GM12892 (cell line): ENCODE measurements at places on chromosomes 7 and 10.

- no peak for DNase-seq
Observed at GRCh38 chr7:36407636-36408550, 18.2 kb downstream of the ANLN start.

DNA sequence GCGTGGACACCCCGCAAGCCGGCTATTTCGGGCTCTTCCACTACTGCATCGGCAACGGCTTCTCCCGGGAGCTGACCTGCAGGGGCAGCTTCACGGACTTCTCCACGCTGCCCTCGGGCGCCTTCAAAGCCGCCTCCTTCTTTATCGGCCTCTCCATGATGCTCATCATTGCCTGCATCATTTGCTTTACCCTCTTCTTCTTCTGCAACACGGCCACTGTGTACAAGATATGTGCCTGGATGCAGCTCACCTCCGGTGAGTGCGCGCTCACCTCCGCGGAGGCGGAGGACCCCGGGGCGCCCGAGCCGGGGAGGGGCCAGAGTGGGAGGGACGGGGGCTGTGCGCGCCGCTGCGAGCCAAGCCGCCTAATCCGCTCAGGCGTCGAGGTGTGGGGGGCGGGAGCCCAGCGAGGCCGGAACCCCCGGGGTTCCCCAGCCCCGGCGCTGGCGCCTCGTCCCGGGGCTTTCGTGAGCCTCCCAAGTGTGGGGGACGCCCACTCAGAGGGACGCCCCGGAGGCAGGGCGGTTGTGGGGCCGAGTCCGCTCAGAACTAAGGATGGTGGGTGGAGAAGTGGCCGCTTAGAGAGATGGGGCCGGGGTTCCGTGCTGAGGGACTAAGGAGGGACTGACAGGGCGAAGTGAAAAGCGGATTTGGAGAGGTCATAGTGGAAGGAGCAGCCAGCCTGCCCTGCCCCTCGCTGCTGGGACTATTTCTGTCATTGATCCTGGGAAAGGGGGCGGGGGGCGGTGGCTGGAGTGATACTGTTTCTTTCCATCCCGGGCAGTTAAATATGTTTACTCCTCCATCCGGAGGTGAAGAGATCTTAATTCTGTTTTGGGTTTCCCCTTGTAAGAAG is 795 bp downstream of the LHFPL3 start:
- no peak for DNase-seq

DNA sequence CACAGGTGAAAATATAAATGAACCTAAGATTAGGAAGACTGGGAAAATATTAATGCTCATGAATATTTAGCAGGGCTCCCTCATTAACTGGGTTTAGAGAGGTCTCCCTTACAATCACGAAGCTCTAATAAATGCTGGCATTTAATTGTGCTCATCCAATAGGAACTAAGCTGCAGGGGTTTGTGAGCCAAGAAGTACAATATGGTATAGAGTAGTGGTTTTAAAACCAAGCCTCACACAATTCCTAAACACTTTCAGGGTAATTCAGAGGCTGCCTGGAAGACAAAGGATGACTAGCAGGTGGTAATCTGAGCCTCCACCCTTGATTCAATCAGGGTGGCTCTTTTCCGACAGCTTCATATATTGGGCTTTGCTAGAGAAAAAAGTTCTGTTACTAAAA is 103.3 kb downstream of the GPAM start:
- DNase-seq = no peak

GRCh38 chr10:88989824-88990383 is 694 bp upstream of the FAS start:
- DNase-seq = no peak

GRCh38 chr7:152462995-152463708 is 27.3 kb upstream of the KMT2C start:
- no peak for DNase-seq

DNA sequence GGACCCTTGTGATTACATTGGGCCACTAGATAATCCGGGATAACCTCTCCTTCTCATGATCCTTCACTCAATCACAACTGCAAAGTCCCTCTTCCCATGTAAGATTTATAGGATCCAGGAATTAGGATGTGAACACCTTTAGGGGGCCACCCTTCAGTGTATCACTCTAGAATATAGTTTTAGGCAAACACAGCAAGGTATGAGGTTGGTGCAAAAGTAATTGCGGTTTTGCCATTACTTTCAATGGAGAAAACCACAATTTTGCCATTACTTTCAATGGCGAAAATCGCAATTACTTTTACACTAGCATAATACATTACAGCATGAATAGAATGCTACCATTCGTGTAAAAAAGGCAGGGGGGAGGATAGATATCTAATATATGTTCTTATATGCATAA is 104.0 kb downstream of the BAMBI start:
- no peak for DNase-seq

- no peak for DNase-seq
Observed at GRCh38 chr10:9038146-9038714, 983.7 kb downstream of the GATA3 start.

GRCh38 chr7:128266883-128267594 is 26.0 kb downstream of the LEP start:
- no peak for DNase-seq

- no peak for DNase-seq
Observed at GRCh38 chr7:47405921-47406800, 175.8 kb downstream of the TNS3 start.

GRCh38 chr10:46560952-46561351 is 4.5 kb upstream of the GPRIN2 start:
- DNase-seq = no peak

DNA sequence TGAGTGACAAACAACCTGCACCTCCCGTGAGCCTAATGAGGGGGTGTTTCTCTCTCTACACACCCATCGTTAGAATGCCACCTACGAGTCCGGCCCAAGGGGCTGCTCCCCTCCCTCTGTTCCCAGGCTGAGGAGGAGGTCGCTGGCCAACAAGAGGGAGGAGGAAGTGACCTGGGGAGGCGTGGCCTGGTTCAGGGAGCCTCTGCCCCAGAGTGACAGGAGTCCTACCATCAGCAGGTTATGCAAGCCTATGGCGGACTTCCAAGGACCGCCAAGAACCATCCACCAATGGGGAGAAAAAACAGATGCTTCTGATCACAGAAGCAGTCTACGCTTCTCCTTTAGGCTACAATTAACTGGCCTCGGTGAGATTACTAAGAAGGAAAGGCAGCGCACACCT is 12.3 kb upstream of the EGFR start:
- DNase-seq = no peak

DNA sequence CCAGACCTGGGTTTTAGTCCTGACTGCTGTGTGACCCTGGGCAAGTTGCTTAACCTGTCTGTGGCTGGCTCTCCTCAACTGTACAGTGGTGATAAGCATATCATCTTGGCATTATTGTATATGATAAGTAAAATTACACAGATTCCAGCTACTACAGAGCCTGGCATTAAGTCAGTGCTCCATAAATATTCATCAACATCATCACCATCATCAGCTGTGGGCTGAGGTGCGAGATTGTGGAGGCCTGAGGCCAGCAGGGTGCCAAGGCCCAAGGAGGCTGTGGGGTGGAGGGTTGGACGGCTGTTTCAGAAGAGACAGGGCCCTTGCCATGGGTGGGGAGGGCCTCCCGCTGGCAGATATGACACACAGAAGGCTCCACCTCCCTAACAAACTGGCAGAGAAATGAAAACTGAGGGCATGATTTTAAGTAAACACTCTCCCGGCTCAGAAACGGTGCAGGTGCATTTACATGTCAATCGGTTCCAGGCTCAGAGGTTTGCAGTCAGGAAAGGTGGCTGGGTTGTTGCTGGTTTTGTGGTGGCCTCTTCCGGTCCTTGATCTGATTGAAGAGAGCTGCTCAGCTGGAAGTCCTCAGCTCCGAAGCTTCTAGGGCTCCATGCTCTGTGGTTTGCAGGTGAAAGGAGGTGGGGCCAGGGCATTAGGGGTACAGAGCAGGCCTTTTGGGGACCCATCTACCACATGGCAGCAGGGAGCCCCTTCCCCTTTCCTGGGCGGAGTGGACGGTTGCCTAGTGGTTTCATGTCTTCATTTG is 10.2 kb downstream of the CRYGN start:
- DNase-seq = peak; percentile 63

GRCh38 chr10:132418527-132419416 is 21.8 kb downstream of the PWWP2B start:
- DNase-seq = no peak

DNA sequence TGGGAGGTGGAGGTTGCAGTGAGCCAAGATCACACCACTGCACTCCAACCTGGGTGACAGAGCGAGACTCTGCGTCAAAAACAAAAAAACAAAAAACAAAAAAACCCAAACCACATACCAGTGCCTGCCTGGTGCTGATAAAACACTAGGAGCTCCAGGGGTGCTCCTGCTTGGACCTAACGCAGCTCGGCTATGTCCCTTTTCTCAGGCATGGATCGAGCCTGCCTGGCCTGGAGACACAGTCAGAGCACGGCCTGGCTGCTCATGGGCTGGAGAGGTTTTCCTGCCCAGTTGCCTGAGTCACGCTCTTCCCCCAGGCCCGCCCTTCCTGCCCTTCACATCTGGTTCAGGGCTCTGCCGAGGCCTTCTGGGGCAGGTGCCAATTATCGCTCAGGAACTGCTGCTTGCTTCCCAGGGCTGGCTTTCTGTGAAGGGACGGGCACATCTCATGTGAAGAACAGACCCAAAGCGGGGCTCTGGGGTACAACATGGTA is 12.6 kb upstream of the NPFFR1 start:
- no peak for DNase-seq

- no peak for DNase-seq
Observed at GRCh38 chr7:26691406-26691805, 173.0 kb downstream of the SKAP2 start.

DNA sequence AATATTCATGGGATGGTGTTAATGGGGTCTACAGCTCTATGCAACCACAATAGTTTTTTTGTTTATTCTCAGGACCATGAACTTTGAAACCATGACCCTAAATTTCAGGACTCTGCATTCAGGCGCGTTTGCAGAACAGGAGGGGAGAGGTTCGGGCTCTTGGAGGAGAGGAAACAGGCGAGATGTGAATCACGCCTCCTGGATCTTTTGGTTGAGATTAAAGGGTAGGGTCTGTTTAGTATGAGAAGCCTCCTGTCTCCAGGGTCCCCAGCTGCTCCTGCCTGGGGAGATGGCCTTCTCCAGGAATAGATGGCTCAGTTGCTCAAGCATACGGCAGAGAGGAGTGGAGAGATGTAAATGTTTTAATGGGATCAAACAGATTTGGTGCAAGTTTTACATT is 18.2 kb downstream of the TLL2 start:
- DNase-seq = no peak

DNA sequence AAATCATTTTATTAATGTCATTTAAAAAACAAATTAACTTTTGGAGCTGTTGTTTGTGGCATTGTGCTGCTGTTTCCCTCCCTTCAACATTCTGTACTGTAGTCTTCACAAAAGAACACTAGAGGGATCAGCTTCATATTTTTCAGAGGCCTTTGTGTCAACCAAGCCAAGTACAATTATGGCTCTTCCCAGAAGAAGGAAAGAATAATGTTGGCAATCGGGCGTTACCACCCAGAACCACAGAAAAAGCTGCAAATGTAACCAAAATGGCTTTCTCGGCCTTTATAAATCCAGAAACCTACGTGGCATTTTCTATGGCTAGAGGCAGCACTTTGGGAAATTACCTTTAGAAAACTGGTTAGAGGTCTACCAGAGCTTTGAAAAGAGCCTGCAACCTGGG is 98.8 kb upstream of the COL1A2 start:
- no peak for DNase-seq

GRCh38 chr7:134702366-134703240 is 56.0 kb downstream of the BPGM start:
- no peak for DNase-seq

DNA sequence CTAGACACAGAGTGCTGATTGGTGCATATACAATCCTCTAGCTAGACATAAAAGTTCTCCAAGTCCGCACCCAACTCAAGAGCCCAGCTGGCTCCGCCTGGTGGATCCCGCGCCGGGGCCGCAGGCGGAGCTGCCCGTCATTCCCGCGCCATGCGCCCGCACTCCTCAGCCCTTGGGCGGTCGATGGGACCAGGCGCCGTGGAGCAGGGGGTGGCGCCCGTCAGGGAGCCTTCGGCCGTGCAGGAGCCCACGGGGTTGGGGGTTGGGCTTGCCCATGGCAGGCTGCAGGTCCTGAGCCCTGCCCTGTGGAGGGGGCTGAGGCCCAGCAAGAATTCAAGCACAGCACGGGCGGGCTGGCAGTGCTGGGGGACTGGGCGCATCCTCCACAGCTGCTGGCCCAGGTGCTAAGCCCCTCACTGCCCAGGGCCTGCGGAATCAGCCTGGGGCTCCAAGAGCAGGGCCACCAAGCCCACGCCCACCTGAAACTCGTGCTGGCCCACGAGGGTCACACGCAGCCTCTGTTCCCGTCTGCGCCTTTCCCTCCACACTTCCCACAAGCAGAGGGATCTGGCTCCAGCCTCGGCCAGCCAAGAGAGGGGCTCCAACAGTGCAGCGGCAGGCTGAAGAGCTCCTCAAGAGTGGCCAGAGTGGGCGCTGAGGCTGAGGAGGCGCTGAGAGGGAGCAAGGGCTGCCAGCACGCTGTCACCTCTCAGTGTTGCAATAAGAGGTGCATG is 604.2 kb upstream of the POM121L12 start:
- DNase-seq = no peak

GRCh38 chr7:28163949-28164348 is 16.6 kb downstream of the JAZF1 start:
- DNase-seq = no peak

DNA sequence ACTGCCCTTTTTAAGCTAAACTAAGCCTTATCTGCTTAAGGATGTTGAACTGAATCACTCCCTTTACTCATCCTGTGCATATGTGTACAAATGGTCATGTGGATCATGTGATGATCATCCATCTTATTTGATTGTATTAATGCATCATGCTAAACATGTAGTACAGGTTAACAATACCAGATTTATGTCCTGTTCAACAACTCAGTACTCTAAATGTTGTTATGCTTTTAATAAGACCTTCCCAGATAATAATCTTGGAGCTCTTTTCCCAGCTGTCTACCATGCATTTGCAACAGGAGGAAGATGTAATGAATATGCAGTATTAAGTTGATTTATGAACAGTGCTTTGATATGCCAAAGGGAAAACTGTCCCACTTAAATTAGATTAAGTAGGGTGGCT is 318.0 kb downstream of the BICC1 start:
- DNase-seq = no peak

GRCh38 chr10:52619052-52619451 is 153.5 kb downstream of the MBL2 start:
- DNase-seq = no peak

DNA sequence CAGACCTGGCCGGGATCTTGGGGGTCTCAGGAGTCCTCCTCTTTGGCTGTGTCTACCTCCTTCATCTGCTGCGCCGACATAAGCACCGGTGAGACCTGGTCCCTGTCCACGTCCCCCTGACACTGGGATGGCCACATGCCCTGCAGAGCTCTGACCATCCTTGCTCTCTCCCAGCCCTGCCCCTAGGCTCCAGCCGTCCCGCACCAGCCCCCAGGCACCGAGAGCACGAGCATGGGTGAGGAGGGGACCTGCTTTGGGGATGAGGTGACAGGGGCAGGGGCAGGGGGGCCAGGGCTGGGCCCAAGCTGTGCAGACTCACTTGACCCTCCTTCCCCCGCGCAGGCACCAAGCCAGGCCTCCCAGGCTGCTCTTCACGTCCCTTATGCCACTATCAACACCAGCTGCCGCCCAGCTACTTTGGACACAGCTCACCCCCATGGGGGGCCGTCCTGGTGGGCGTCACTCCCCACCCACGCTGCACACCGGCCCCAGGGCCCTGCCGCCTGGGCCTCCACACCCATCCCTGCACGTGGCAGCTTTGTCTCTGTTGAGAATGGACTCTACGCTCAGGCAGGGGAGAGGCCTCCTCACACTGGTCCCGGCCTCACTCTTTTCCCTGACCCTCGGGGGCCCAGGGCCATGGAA is 959 bp downstream of the PVRIG start:
- no peak for DNase-seq
